ENCODE measurements at places on chromosomes 11 and 22. TPM values are rescaled to one million over a fixed set of nuclear protein-coding genes. Genes with fewer than 3 reads are reported as not detected.

Gene SLC16A8
- total RNA-seq, result not detected

Gene SLC7A4
- not detected for total RNA-seq

Gene JAML
- total RNA-seq, result 18.8 TPM

Gene SCGB1D4
- not detected for total RNA-seq

Gene IRAG1
- total RNA-seq, result 62.6 TPM

Gene NDUFS8
- total RNA-seq, result 52.7 TPM

Data from umbilical cord (tissue), 2 donors.